Iris pigment epithelial cell (primary cell): ENCODE measurements at places on chromosomes 2 and 18.

GRCh38 chr2:136248242-136248641 lies 130.3 kb upstream of the CXCR4 start:
- peak; percentile 33 for DNase-seq

- no peak for DNase-seq
Observed at GRCh38 chr2:72896446-72896845, 9.2 kb downstream of the SPR start.

DNA sequence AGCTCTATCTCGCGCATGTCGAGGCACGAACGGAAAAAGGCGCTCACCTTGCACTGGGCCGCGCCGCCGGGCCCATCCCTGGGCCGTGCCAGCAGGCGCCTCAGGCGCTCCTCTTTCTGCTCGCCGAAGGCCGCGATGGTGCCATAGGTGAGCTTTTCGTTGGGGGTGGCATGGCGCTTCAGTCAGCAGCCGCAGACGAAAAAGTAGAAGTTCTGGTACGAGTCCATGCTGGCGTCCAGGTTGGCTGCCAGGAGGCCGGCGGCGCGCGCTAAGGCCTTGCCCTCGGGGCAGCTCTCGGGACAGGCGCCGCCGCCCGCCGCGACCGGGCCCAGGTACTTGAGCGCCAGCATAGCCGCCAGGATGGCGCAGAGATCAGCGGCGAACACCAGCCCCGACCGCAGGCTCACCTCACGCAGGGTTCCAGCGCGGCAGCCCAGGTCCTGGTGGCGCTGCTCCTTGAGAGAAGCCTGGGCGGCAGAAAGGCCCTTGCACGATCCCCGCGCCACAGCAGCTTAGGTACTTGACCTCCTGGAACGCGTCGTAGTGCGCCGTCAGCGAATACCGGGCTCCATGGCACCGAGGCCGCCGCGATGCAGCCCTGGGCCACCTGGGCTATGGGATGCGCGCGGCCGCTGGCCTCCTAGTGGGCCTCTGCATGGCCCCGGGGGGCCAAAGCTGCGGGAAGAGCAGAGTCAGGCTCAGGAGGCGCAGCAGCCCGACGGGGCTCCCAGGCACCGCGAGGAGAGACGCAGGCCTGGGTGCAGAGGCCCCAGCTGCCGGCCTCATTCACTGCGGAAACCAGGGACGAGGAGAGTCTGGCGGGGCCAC lies 12.8 kb downstream of the ALPG start:
- no peak for DNase-seq

GRCh38 chr2:98479959-98480524 lies 35.4 kb downstream of the INPP4A start:
- peak; percentile 50 for DNase-seq
